ENCODE measurements at places on chromosomes 5 and 9.
A peak's percentile ranks its signal among the peaks of the same experiment; 100 is the strongest.

- DNase-seq = no peak
Observed at GRCh38 chr5:37184748-37185364, 64.3 kb downstream of the CPLANE1 start.

DNA sequence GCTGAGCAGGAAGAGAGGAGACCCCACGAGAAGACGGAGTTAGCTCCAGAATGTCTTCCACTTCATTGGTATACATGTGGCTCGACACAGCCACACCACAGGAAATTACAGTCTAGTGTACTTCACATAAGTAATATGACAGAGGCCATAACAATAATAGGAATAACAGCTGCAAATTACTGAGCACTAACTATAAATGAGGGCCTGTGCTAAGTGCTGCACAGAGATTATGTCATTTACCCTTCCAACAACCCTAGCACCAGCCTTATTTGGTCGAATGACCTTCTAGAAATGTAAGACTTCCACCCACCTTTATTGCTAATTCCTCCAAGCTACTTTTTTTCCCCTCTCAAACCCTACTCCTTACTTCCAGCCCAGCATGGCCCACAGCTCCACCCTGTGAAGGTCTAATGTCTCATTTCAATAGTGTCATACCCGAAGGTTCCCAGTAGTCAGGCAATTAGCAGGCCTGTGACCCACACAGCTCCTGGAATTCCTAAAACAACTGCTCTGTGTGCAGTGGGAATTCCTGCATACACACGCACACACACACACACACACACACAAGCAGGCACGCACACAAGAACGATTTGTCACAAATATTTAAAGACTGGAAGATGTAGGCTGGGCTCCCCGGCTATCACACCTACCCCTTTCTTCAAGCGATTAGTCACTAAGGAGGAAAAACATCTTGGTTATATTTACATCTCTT is 134.5 kb downstream of the FRMD3 start:
- no peak for DNase-seq

GRCh38 chr9:107154291-107154690 is 128.8 kb upstream of the RAD23B start:
- DNase-seq = no peak

GRCh38 chr5:157471709-157472108 is 11.7 kb downstream of the NIPAL4 start:
- DNase-seq = peak; percentile 40

- no peak for DNase-seq
Observed at GRCh38 chr9:100099722-100100042, 639 bp downstream of the INVS start.
